ENCODE measurements at places on chromosomes 16 and 17.

GRCh38 chr17:19672009-19672750 is 23.6 kb downstream of the ALDH3A2 start:
- DNase-seq = no peak

GRCh38 chr16:12951392-12951791 is 50.0 kb downstream of the SHISA9 start:
- no peak for DNase-seq

GRCh38 chr16:80893686-80894085 is 89.3 kb upstream of the CDYL2 start:
- DNase-seq = no peak

GRCh38 chr17:75664099-75664549 is 2.8 kb downstream of the RECQL5 start:
- DNase-seq = no peak

DNA sequence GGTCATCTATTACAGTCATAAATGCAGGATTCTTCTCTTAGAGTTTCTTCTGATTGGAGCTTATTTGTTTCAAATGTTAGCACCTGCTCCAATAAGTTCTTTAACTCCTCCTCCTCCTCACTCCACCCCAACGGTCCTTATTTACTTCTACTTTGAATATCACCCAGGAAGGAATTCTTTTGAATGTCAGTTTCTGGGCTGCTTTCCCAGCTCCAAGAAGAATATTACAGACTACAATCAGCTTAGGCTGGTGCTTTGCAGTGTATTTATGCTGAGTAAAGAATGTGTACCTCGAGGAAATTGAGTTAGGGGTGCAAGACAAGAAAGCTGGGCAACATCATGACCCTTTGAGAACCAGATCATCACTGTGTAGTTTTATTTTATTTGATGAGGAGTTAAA is 30.8 kb downstream of the MAP3K3 start:
- no peak for DNase-seq

DNA sequence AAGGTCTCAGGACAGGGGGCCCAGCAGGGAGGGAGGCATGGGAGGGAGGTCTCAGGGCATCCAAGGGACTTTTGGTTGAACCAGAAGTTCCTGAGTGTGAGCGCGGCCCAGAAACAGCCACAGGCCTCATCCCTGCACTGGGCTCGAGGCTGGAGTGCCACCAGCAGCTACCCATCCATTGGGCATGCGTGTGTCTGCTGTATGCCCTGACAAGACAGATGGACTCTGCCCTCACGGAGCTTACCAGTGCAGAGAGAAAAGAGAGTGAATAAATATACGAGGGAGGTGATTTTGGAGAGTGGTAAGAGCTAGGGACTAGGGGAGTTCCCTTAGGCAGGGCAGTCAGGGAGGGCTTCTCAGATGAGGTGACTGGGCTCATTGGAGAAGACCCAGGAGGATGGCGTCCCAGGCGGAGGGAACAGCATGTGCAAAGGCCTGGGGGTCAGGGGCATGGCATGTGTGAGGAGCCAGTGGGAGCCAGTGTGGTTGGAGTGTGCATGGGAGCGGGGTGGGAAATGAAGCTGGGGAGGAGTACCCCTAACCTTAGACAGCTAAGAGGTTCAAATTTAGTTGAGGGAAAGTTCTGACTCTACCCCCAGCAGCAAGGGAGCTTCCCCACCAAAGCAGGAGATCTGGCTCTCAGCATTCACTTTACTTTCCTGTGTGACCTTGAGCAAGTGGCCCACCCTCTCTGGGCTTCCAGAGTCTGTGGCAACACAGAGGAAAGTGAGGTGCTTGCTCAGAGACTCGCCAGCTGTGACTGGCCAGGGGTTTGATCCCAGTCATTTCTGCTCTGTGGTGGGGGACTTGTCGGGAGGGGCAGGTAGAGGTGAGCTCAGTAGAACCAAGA is 74.7 kb downstream of the SREBF1 start:
- DNase-seq = no peak

- no peak for DNase-seq
These were observed 4.9 kb upstream of the ANKFN1 start for GRCh38 chr17:56148333-56148732.

GRCh38 chr16:79250502-79251098 is 349.9 kb downstream of the MAF start:
- DNase-seq = no peak
